ENCODE measurements at places on chromosomes 3 and 15. TPM values are rescaled to one million over a fixed set of nuclear protein-coding genes. Genes with fewer than 3 reads are reported as not detected.

CDC25A gene
- 0.98 TPM for total RNA-seq

GRK7 gene
- not detected for total RNA-seq

PCSK6 gene
- 12.9 TPM for total RNA-seq

SEMA3G gene
- 29.3 TPM for total RNA-seq

TF gene
- 16.5 TPM for total RNA-seq

TTLL13 gene
- not detected for total RNA-seq

GOLGA6D gene
- 0.72 TPM for total RNA-seq

All from suprapubic skin (tissue), 4 donors.